Right forelimb (tissue), 1 donor: ENCODE measurements at places on chromosomes 12 and 14.

DNA sequence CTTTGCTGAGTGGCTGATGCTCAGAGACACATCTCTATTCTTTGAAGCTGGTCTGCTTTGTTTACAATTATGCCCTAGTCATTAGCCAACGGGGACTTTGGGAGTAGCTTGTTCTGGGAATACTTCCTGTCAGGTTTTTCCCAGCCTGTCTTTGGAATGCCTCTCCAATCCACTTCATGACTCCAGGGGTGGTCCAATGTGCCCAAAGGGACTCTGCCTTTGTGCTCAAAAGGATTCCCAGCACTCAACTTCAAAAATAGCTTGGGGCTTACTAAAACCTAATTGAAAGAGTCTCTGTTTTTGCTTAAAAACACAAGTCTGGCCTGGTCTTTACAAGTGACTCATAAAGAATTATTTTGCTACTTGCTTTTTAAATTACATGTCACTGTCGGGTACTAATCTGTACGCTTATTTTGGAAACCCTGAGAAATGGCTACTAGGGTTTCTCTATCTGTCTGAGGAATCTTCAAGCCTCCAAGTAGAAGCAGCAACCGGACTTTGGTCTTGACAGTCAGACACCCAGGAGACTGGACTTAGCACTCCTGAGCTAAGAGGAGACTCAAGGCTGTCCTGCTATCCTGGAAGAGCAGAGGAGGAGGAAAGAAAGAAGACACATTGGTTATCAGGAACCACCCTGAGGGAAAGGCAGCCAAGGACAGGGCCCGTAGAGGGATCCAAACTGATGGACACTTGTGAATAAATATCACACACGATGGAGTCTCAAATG lies 20.7 kb downstream of the PHLDA1 start:
- no peak for DNase-seq

- no peak for DNase-seq
These were observed 124.1 kb upstream of the RBM19 start for GRCh38 chr12:114090211-114090610.

DNA sequence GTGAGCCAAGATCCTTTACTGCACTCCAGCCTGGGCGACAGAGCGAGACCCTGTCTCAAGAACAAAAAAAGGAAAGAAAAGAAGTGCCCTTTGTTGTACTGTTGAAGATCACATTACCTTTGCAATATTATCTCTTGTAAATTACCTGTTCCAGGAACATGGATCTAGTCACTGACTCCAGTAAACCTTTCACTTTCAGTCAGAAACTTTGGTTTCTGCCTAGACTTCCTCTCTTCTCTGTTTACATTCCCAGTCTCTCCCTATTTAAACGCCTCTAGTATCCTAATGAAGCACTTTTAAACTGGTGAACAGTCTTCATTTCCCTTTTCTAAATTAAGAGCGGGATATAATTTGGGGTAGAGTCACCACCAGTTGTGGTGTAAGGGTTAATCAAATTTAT lies 12.8 kb downstream of the CHPT1 start:
- DNase-seq: no peak

DNA sequence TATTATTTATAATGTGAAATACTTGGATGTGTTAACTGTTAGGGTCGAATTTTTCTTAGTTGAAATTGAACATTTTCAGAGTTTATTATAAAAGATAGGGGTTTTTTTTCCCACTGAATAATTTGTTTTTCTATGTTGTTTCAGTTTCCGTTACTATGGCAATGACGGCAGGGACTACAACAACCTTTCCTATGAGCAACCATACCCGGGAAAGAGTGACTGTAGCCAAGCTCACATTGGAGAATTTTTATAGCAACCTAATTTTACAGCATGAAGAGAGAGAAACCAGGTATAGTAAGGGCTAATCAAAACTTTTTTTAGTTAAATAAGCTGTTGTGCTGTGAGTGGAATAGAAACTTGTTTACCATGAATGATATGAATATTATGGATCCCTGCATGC lies 35.1 kb upstream of the BMAL2 start:
- no peak for DNase-seq

GRCh38 chr12:40342010-40342409 lies 117.2 kb downstream of the LRRK2 start:
- no peak for DNase-seq

GRCh38 chr12:29763301-29763683 lies 20.4 kb downstream of the TMTC1 start:
- DNase-seq: no peak

- DNase-seq: no peak
These were observed 136.0 kb downstream of the KSR2 start for GRCh38 chr12:117832459-117833457.

DNA sequence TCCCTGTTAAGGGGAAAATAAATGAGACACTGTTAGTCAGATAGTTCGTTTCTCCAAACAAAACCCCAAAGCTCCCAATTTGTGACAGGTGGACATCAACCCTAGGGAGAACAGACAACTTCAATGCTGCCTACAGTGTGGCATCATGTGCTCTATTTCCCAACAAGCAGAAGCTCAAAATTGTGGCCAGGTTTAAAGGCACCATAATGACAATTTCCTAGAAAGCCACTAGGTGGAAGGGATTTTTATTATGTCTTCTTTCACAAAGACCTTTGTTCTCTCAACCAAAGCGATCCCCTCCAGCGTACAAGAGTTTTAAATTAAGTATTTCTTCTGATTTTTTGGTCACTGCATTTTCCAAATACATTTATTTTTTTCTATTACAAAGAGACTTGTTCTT lies 88.0 kb upstream of the MBIP start:
- DNase-seq: no peak

- DNase-seq: no peak
These were observed 11.2 kb upstream of the TMX1 start for GRCh38 chr14:51228890-51229289.

DNA sequence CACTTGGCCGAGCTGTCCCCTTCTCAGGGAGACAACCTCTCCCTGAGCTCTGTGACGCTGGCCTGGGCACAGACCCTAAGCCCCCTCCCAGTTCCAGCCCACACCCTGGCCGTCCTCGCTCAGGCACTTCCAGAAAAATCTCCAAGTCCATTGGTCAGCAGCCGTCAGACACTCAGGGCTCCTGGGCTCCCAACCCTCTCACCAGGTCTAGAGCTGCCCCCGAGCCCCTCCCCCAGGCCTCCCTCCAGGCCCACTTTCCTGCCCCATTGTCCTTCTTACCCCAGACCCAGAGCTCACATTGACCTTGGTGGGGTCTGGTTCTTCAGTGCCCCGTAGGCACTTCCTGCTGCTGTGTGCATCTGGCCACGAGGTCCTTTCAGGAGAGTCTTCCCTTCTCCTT lies 249.3 kb upstream of the RTL1 start:
- DNase-seq: no peak

GRCh38 chr14:80906336-80906735 lies 35.2 kb downstream of the CEP128 start:
- no peak for DNase-seq

DNA sequence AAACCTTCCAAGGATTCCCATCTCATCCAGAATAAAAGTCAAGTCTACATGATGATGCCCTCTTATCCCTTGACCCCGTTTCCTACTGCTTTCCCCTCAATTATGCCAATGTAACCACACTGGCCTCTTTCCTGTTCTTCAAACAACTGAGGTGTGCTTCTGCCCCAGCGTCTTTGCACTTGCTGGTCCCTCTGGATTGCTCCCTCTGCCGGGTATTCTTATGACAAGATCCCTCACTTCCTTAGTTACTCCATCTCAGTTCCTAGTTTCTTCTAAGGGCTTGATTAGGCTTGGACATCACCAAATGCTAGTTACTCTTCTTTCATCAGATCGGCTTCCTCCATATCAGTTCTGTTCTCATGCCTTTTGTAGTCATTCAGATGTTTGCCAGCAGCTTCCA lies 32.7 kb upstream of the PELI2 start:
- no peak for DNase-seq

DNA sequence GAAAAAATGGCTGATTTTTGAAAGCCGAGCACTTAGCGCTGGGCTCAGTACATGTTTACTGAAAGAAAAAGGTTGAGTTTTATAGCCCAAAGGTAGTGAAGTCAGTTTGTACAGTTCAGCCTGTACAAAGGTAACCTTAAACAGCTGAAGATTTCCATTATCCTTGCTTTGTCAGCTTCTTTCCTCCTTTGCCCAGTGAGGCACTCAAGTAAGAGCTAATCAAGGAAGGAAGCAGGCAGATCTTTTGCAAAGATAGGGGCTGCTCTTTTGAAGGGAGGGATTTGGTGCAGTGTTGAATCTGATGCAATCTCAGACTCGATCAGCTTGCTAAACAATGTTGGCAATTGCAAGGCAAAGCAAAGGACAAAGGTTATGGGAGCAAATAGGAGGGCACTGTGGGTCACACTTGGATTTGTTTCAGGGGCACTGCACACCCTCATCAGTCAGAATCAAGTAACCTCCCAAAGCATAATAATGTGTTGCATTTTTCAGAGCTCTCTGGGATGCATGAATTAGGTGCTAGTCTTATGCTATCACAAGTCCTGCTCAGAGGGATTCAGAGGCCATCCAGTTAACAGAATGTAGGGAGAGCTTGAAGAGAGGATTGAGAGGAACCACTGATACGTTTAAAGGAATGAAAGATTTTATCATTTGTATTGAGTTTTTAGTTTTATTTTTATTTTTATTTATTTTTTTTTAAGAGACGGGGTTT lies 44.4 kb downstream of the ANO6 start:
- DNase-seq: no peak

DNA sequence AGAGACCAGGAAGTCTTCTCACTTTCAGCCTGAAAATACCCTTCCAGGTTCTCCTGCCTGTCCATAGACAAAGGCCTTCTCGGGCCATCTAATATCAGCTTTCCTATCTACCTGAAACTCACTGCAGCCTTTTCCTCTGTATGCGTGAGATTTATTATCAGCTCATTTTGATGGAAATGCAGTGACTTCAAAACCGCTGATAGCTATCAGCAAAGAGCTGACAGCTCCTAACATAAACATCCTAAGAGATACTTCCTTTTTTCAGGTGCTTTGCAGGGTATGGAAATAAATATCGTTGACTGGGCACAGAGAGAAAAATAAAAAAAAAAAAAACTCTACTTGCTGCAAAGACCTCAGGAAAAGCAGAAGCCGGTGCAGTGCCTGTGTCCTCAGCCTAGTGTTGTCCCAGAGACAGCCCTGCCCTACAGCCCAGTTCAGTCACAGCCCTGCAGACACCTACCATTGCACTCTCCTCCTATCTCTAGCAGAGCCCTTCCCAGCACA lies 215.0 kb upstream of the EGLN3 start:
- no peak for DNase-seq

DNA sequence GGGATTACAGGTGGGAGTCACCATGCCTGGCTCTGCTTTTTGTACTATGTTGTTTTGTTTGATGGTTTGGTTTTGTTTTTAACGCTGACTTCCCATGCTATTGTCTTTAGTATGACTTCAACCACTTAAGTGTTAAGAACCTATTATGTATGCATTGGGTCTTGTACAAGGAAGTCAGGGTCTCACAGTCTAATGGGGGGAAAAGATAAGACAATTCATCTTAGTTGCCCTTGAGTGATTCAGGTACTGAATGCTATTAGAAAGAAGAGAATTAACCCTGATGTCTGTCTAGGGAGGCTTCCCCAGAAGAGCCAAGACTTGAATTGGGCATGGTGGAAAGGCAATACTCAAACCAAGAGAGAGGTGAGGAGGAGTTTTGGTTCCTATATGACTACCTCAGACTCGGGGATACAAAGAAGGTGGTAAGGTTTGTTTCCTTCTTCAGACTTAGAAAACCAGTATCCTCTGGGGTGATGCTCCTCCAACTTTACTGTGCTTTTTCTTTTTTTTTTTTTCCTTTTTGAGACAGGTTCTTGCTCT lies 64.6 kb downstream of the SUSD6 start:
- DNase-seq: no peak

GRCh38 chr12:82438356-82438755 lies 80.0 kb downstream of the METTL25 start:
- DNase-seq: no peak

- no peak for DNase-seq
These were observed 11.7 kb upstream of the RAD51AP1 start for GRCh38 chr12:4526923-4527546.

DNA sequence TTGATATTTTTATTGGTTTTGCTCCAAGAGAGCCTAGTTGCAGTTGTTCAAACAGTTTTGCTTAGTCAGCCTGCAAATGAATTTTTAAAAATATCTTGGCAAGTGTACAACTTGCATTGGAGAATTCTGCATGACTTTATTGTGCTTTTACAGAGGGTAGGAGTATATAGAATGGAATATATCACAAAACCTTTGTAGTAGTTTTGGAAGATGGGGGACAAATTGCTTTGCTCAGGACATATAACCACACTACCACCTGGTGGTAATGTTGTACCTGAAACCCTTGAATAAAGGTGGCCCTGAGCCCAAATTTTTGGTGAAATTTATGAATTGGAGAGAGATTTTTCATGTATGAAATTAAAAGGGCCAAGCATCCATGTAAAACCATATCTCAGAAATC lies 645.2 kb downstream of the MED13L start:
- no peak for DNase-seq

- peak; percentile 42 for DNase-seq
These were observed 6.3 kb upstream of the HOXC4 start for GRCh38 chr12:54047160-54047963.

DNA sequence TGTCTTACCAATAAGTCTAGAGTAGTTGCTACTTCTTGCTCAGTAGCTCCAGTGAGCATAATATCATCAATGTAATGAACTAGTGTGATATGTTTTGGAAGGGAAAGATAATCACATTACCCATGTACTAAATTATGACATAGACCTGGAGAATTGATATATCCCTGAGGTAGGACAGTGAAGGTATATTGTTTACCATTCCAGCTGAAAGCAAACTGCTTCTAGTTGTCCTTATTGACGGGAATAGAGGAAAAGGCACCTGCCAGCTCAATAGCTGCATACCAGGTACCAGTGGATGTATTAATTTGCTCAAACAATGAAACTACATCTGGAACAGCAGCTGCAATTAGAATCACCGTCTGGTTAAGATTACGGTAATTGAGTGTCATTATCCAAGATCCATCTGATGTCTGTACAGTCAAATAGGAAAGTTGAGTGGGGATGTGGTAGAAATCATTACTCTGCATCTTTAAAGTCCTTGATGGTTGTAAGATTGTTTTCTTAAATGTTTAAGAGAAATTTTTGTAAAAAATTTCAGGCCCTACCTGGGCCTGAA lies 100.0 kb upstream of the ARHGAP5 start:
- no peak for DNase-seq

DNA sequence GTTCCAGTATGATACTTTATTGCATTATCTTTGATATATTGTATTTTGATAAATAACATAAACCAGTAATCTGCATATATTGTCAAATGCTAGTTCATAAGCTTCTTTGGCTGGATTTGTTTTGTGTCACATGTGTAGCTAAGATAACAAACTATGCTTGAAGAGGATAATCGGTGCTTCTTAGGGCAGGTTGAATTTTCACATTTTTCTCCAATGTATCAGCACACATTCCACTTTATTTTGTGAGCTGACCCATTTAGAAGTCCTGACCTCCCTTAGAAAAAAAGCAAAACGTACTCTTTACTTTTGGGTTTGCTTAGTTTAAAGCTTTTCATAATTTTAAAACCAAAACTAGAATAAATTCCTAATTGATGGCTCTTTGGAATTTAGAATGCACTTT lies 277.7 kb upstream of the DDHD1 start:
- DNase-seq: no peak
